ENCODE measurements at places on chromosomes 3 and 15. TPM values are rescaled to one million over a fixed set of nuclear protein-coding genes. Genes with fewer than 3 reads are reported as not detected.
A peak's percentile ranks its signal among the peaks of the same experiment; 100 is the strongest.

GRCh38 chr3:109252641-109253040 is 63.7 kb downstream of the DPPA2 start:
- no peak overlapping the region for H3K4me3 ChIP-seq
- no peak overlapping the region for H3K27ac ChIP-seq
- no peaks in the 10 kb centered on the region for H3K36me3 ChIP-seq
- no peak for DNase-seq
- no peaks in the 10 kb centered on the region for H3K4me1 ChIP-seq

DNA sequence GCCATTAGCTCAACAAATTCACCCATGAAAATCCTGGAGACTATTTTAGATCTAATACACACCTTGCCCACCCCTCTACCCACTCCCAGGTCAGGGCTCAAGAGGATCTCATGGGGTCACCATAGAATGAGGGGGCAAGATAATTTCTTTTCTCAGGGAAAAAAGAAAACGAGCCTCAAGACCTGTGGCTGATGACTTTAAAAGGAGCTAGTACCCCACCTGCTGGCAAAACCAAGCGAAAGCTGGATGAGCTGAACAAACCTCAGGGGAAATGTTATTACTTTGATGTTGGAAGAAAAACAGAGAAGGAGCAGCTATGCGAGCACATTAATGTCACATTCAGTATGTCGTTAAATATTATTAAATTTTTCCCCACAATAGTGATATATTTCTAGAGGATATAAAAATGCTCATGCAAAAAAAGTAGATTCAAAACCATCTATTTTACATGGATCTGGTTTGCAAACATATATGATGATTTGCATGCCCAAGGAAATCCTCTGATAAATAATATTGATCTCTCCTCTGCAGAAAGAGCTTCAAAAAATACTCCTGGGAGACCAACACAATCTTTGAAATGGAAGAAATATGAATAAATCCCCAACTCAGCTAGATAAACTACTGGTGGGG is 37.7 kb downstream of the PLD1 start:
- no peaks in the 10 kb centered on the region for H3K27me3 ChIP-seq
- peak; percentile 63 for DNase-seq
- no peaks in the 10 kb centered on the region for H3K36me3 ChIP-seq
- no peak overlapping the region for H3K27ac ChIP-seq

- peak overlapping the region; percentile 75 for H3K4me3 ChIP-seq
- no peaks in the 10 kb centered on the region for H3K27me3 ChIP-seq
- H3K4me1 ChIP-seq: peaks cover 62% of the 10 kb centered on the region
- peak overlapping the region; percentile 99 for H3K27ac ChIP-seq
- H3K36me3 ChIP-seq: no peaks in the 10 kb centered on the region
These were observed 141.1 kb downstream of the PGPEP1L start for GRCh38 chr15:98866511-98866910.

DNA sequence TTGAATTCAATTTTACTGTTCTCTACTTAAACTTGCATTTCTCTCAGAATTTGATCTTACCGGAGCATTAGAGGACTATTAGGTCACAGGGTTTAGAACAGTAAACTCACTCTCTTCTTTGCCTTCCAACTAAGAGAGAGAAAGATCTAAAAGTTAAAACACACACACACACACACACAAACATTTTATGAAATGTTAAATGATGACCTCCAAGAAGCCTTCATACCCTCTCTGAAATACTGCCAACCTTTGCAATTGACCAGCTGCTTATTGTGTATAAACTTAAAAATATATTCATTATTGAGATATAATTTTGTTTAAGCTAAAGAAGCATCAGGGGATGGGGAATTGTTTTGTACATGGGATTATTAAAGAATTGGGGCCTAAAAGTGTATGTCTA is 15.5 kb upstream of the NR2F2 start:
- H3K27me3 ChIP-seq: peaks cover 57% of the 10 kb centered on the region
- H3K4me3 ChIP-seq: no peak overlapping the region
- DNase-seq: no peak
- H3K4me1 ChIP-seq: peaks cover 23% of the 10 kb centered on the region

GRCh38 chr3:50170689-50171088 is 15.6 kb downstream of the SEMA3F start:
- H3K27ac ChIP-seq: no peak overlapping the region
- H3K27me3 ChIP-seq: no peaks in the 10 kb centered on the region
- H3K4me1 ChIP-seq: peaks cover 35% of the 10 kb centered on the region

DNA sequence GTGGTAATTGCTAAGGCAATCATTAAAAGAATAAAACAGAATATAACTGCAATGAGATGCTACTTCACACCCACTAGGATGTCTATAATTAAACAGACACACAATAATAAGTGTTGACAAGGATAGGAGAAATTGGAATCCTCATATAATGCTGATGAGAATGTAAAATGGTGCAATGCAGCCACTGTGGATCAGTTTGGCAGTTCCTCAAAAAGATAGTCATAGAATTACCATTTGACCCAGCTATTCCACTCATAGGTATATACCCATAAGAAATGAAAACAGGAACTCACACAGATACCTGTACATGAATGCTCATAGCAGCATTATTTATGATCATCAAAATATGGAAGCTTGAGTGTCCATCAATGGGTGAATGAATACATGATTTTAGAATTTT is 9.6 kb upstream of the RNF111 start:
- no peak overlapping the region for H3K4me3 ChIP-seq
- no peaks in the 10 kb centered on the region for H3K4me1 ChIP-seq
- no peak overlapping the region for H3K27ac ChIP-seq
- H3K36me3 ChIP-seq: no peaks in the 10 kb centered on the region
- H3K27me3 ChIP-seq: no peaks in the 10 kb centered on the region
- DNase-seq: no peak

- H3K27ac ChIP-seq: no peak overlapping the region
- H3K36me3 ChIP-seq: peaks cover 12% of the 10 kb centered on the region
- no peak for DNase-seq
- no peaks in the 10 kb centered on the region for H3K4me1 ChIP-seq
- H3K4me3 ChIP-seq: no peak overlapping the region
- peaks cover 33% of the 10 kb centered on the region for H3K27me3 ChIP-seq
These were observed 727.5 kb downstream of the TBL1XR1 start for GRCh38 chr3:176469694-176470205.

DNA sequence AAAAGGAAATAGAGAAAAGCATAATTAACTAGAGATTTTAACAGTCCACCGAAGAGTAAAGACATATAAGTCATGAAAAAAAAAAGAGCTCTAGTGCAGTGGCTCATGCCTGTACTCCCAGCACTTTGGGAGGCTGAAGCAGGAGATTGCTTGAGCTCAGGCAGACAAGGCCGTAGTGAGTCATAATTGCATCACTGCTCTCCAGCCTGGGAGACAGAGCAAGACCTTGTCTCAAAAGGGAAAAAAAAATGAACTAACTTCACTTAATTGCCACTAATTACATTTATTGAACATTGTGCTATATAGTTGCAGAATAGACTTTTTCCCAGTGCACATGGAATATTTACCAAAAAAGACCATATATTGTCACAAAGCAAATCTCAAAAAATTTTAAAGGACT is 221.8 kb downstream of the CBLB start:
- H3K27ac ChIP-seq: no peak overlapping the region
- H3K27me3 ChIP-seq: no peaks in the 10 kb centered on the region
- H3K4me3 ChIP-seq: no peak overlapping the region
- H3K36me3 ChIP-seq: no peaks in the 10 kb centered on the region
- DNase-seq: no peak
- H3K4me1 ChIP-seq: no peaks in the 10 kb centered on the region

DNA sequence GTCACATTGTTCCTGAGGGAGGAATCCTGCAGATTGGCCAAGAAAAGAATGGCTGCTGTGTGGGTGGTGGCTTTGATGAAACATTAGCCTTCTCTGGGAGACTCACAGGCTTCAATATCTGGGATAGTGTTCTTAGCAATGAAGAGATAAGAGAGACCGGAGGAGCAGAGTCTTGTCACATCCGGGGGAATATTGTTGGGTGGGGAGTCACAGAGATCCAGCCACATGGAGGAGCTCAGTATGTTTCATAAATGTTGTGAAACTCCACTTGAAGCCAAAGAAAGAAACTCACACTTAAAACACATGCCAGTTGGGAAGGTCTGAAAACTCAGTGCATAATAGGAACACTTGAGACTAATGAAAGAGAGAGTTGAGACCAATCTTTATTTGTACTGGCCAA is 6.1 kb downstream of the PTX3 start:
- no peak overlapping the region for H3K27ac ChIP-seq
- no peak for DNase-seq
- no peaks in the 10 kb centered on the region for H3K36me3 ChIP-seq
- peaks cover 18% of the 10 kb centered on the region for H3K27me3 ChIP-seq
- no peak overlapping the region for H3K4me3 ChIP-seq

GRCh38 chr3:122271246-122271898 is 53.7 kb upstream of the CSTA start:
- H3K27ac ChIP-seq: no peak overlapping the region
- H3K4me1 ChIP-seq: 0 out of 2 replicates have a peak, but pooled peaks cover 3% of the 10 kb centered on the region
- H3K27me3 ChIP-seq: no peaks in the 10 kb centered on the region
- no peak overlapping the region for H3K4me3 ChIP-seq
- DNase-seq: no peak
- H3K36me3 ChIP-seq: no peaks in the 10 kb centered on the region

- H3K27me3 ChIP-seq: peaks cover 4% of the 10 kb centered on the region
- no peak overlapping the region for H3K4me3 ChIP-seq
- peaks cover 6% of the 10 kb centered on the region for H3K36me3 ChIP-seq
- peak overlapping the region; percentile 80 for H3K27ac ChIP-seq
- DNase-seq: no peak
- H3K4me1 ChIP-seq: peaks cover 55% of the 10 kb centered on the region
These were observed 53.5 kb downstream of the MAGEF1 start for GRCh38 chr3:184658223-184658928.

DNA sequence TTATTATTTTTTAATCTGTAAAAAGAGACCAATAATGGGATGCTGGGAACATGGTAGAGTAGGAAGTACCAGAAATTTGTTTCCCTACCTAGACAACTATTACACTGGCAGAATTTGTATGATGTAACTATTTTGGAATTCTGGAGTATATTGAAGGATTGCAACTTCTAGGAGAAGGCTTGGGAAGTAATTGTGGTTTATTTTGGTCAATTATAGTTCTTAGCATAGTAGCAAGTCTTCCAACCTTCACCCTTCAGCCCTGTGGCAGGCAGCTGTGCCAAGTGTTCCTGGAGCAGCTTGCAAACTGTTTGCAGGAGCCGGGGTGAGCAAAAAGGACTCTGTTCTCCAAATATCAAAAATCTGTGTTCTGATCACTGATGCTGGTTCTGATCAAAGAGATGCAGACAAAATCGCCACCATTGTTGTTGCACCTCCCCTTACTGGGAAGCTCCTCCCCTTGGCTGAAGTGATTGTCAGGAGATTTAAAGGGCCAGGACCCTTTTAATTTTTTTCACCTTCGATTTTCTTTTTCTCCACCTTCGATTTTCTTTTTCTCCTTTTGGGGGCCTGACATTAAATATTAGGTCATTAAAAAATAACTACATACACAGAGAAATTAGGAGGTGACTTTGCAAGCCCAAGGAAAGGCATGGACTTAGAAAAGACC is 363.3 kb downstream of the SLC9A9 start:
- no peaks in the 10 kb centered on the region for H3K36me3 ChIP-seq
- H3K4me3 ChIP-seq: no peak overlapping the region
- H3K27me3 ChIP-seq: no peaks in the 10 kb centered on the region
- no peak for DNase-seq

MAGEL2 gene
- 11.2 TPM for total RNA-seq

SMCO1 gene
- total RNA-seq: not detected

PLCH1 gene
- 8.8 TPM for total RNA-seq

CDHR4 gene
- total RNA-seq: 0.17 TPM

C3orf33 gene
- 2.8 TPM for total RNA-seq

TTLL13 gene
- total RNA-seq: 0.18 TPM

UMPS gene
- total RNA-seq: 45.4 TPM
